ENCODE measurements at places on chromosomes 5 and 9. TPM values are rescaled to one million over a fixed set of nuclear protein-coding genes. Genes with fewer than 3 reads are reported as not detected.

- no peaks in the 10 kb centered on the region for H3K36me3 ChIP-seq
- no peaks in the 10 kb centered on the region for H3K27me3 ChIP-seq
- H3K27ac ChIP-seq, result no peak overlapping the region
- no peak for DNase-seq
- no peak overlapping the region for H3K4me3 ChIP-seq
- H3K4me1 ChIP-seq, result peaks cover 18% of the 10 kb centered on the region
These were observed 30.7 kb upstream of the ERAP1 start for GRCh38 chr5:96838201-96839070.

GRCh38 chr9:68476847-68477246 is 63.8 kb downstream of the TMEM252 start:
- H3K4me1 ChIP-seq, result no peaks in the 10 kb centered on the region
- H3K36me3 ChIP-seq, result no peaks in the 10 kb centered on the region
- no peak overlapping the region for H3K27ac ChIP-seq
- no peak overlapping the region for H3K4me3 ChIP-seq

DNA sequence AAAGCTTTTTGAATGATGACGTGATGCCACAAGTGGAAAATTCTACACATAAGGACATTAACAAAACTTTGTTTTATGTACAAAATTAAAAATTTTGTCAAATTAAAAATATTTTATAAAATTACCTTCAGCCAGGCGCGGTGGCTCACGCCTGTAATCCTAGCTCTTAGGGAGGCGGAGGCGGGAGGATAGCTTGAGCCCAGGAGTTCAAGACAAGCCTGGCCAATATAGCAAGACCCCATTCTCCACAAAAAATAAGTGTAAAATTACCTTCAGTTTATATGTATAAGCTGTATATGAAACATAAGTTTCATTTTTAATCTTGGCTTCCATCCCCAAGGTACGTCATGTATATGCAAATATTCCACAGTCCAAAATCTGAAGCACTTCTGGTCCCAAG is 40.9 kb downstream of the CDK7 start:
- peaks cover 7% of the 10 kb centered on the region for H3K4me1 ChIP-seq
- peaks cover 28% of the 10 kb centered on the region for H3K36me3 ChIP-seq
- no peaks in the 10 kb centered on the region for H3K27me3 ChIP-seq
- no peak overlapping the region for H3K4me3 ChIP-seq
- no peak for DNase-seq
- no peak overlapping the region for H3K27ac ChIP-seq

DNA sequence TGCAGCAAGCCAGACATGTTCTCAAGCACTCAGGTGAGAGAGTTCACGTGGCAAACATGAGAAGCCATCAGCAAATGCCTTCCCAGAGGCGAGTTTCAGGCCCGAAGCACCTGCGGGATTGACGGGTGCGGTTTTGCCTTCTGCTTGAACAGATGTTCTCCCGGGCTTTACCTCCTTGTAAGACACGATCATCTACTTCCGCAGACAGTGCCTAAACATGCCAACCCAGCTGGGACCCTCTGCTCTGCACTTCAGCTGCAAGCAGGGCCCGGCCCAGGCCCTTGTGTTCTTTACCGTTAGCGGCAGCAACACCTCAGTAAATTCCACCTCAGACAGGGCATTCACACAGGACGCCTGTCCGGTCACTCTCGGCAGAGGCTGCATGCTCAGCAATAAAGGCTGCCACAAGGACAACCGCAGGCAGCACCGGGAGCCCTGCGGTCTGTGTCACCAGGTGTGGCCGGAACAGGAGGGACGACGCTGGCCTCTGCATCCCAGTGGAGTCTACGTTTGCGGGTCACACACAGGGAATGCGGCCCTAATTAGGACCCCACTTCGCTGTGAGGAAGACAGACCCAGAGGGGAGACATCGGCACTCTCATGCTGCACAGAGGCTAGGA is 139.6 kb downstream of the ROR2 start:
- H3K4me1 ChIP-seq, result no peaks in the 10 kb centered on the region
- H3K4me3 ChIP-seq, result no peak overlapping the region
- peaks cover 1% of the 10 kb centered on the region for H3K27me3 ChIP-seq
- no peak overlapping the region for H3K27ac ChIP-seq
- no peaks in the 10 kb centered on the region for H3K36me3 ChIP-seq

- no peak overlapping the region for H3K27ac ChIP-seq
- DNase-seq, result no peak
- H3K27me3 ChIP-seq, result no peaks in the 10 kb centered on the region
- H3K36me3 ChIP-seq, result no peaks in the 10 kb centered on the region
These were observed 124.1 kb downstream of the C9orf152 start for GRCh38 chr9:110083866-110084265.

The ADRA1B gene
- not detected for total RNA-seq

DNA sequence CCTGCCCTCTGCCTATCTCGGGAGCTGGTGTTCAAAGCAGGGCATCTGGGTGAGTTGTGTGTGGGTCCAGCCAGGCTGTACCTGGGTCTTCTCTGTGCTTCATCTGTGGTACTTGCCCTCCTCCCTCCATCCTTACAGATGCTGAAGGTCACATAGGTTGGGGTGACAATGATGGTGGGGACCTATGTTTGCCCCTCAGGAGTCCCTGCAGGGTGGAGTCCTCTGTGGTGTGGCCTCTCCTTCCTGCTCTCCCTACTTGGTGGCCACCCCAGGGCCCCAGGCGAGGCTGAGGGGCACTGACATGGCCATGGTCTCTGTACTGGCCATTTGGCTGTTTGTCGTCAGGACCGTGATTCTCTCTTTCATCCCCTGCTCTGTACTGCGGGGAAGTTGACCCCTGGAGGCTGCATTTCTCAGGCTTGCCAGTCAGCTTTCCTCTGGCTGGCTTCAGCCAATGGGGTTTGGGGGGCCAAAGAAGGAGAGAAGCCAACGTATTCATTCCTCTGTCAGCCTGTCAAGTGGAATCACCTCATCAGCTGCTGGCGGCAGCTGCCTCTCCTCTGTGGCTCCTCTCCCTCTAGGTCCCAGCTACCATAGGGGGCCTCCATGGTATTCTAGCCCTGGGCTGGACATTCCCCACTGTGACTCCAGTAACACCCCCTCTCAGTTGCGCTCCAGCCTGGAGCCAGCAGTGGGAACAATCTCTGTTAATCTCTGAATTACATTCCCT is 4.6 kb downstream of the DCANP1 start:
- H3K4me3 ChIP-seq, result no peak overlapping the region
- no peaks in the 10 kb centered on the region for H3K36me3 ChIP-seq
- no peaks in the 10 kb centered on the region for H3K4me1 ChIP-seq
- H3K27ac ChIP-seq, result no peak overlapping the region
- no peaks in the 10 kb centered on the region for H3K27me3 ChIP-seq
- no peak for DNase-seq

The NME5 gene
- total RNA-seq, result not detected

DNA sequence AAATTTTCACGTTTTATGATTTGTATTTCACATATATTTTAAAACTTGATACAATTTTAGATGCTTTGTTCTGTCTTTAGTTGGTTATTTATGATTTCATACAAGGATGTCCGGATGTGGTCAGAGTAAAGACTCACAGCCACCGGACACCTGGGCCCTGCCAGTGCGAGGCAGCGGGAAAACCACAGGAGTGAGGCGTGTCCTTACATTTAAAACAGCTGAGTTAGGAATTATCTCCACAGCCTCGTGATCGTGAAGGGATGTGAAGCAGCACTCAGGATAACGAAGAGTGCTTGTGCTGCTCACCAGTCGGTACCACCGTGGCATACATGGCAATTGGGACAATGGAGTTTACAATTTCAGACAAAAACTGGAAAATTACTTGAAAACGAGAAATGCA is 14.0 kb downstream of the SNX18 start:
- no peak overlapping the region for H3K4me3 ChIP-seq
- H3K4me1 ChIP-seq, result peaks cover 35% of the 10 kb centered on the region
- H3K27me3 ChIP-seq, result no peaks in the 10 kb centered on the region
- no peak for DNase-seq
- H3K36me3 ChIP-seq, result peaks cover 7% of the 10 kb centered on the region
- H3K27ac ChIP-seq, result no peak overlapping the region

The QRFP gene
- total RNA-seq, result not detected

The MEF2C gene
- 0.27 TPM for total RNA-seq

DNA sequence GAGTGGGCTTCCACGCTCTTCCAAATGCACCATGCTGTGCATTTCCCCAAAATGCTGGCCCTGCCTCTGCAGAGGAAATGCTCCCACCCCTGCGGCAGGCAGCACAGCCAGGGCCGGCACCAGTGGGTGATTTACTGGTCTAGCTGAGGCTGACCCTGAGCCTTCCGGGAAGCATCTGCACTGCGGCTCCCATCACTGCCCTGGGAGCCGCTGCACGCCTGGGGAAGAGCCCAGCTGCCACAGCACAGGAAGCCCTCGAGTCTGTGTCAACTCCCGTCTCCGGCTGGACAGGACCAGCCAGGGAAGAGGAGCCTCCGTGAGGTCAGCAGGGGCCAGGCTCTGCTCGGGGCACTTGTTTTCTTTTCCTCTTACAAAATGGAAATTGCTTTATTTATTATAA is 25.1 kb upstream of the EEIG1 start:
- DNase-seq, result no peak
- H3K27me3 ChIP-seq, result no peaks in the 10 kb centered on the region
- peak overlapping the region; percentile 42 for H3K4me3 ChIP-seq
- H3K4me1 ChIP-seq, result peaks cover 35% of the 10 kb centered on the region
- H3K27ac ChIP-seq, result peak overlapping the region; percentile 72
- peaks cover 9% of the 10 kb centered on the region for H3K36me3 ChIP-seq

The CEL gene
- 3.0 TPM for total RNA-seq

DNA sequence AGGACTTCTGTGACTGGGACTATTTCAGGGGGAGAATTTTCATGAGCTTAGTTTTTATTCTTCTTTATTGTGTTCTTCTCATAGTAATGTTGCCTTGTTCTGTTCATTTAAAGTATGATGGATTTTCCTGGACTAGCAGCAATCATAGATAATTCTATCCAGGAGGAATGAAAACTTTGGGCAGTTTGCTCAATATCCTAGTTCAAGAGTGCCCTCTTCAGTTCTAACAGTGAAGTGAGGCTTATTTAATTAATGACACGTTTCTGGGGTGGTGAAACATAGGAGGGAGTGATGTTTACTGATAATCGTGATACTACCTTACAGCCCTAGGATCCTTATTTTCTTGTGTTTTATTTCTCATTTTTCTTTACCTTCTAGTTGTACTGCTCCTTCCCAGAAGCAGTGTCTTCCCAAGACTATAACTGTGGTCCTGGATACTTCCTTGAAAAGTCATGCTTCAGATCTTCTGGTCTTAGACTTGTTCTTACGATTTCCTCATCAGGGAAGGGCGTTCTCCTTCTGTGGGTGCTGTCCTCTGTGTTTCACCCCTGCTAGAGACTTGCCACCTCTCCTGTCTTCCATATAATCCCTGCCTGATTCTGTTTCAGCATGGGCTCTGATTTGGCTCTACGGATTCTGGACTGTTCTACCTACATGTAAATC is 57.4 kb downstream of the CFAP95 start:
- no peak overlapping the region for H3K27ac ChIP-seq
- H3K4me3 ChIP-seq, result no peak overlapping the region
- H3K27me3 ChIP-seq, result peaks cover 8% of the 10 kb centered on the region
- no peak for DNase-seq

The SGCD gene
- total RNA-seq, result not detected

DNA sequence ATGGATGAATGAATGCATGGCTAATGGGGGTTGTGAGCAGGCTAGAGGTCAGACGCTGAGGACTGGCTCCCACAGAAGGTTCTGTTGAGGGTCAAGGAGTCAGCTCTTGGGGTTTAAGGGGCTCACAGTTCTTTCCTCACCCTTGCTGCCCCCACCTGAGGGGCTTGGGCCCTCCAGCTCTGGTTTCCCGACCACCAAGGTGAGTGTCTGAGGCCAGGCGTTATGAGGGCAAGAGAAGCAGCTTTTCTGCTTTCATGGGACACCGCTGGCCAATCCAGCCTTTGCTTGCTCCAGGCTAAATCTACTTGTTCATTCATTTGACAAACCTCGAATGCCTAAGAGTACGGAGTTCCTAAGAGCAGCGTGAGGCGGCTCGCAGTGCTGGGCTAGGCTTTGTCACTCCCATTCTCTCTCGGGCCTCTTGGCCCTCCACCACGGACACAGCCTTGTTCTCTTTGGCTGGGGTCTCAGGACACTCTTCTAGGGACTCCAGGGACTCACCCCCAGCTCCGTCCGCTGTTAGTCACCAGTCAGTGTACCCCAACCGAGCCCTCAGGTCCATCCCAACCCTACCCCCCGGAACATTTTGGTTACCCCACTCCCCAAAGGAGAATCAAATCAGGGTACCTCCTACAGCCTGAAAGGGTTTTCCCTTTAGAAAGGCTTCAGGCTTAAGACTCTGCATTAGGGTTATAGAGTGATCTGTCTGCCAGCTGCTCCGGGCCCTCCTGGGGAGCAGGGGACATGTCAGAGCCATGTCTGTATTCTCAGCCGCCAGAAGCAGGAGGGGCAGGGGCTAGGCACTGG is 210.1 kb upstream of the MVB12B start:
- H3K27ac ChIP-seq, result no peak overlapping the region
- H3K4me3 ChIP-seq, result no peak overlapping the region
- no peaks in the 10 kb centered on the region for H3K4me1 ChIP-seq
- DNase-seq, result no peak
- peaks cover 7% of the 10 kb centered on the region for H3K27me3 ChIP-seq

The IL5 gene
- 1.6 TPM for total RNA-seq

- no peaks in the 10 kb centered on the region for H3K4me1 ChIP-seq
- H3K36me3 ChIP-seq, result no peaks in the 10 kb centered on the region
- H3K27me3 ChIP-seq, result peaks cover 15% of the 10 kb centered on the region
- H3K27ac ChIP-seq, result no peak overlapping the region
- no peak overlapping the region for H3K4me3 ChIP-seq
These were observed 5.8 kb upstream of the IFNA1 start for GRCh38 chr9:21434202-21435014.

DNA sequence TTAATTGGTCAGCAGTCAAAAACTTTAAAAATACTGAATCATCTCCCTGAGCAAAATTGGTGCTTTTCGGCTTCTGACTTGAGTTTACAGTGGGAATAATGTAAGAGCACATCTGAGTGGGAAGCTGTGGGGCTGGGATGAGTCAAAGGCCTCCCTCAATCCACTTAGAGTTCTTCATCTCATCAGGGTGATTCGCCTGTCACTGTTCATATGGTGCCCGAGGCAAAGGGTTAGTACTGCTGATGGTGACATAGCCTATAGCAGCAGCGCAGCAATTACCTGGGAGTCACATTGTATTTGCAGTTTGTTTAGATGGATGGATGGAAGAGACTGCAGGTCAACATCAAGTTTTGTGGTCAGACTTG is 113.8 kb upstream of the ZNF608 start:
- no peak overlapping the region for H3K27ac ChIP-seq
- peaks cover 2% of the 10 kb centered on the region for H3K27me3 ChIP-seq
- no peak for DNase-seq
- H3K36me3 ChIP-seq, result no peaks in the 10 kb centered on the region

GRCh38 chr9:98964201-98964600 is 20.5 kb downstream of the COL15A1 start:
- H3K27ac ChIP-seq, result no peak overlapping the region
- no peaks in the 10 kb centered on the region for H3K4me1 ChIP-seq
- H3K27me3 ChIP-seq, result peaks cover 7% of the 10 kb centered on the region
- H3K4me3 ChIP-seq, result no peak overlapping the region

DNA sequence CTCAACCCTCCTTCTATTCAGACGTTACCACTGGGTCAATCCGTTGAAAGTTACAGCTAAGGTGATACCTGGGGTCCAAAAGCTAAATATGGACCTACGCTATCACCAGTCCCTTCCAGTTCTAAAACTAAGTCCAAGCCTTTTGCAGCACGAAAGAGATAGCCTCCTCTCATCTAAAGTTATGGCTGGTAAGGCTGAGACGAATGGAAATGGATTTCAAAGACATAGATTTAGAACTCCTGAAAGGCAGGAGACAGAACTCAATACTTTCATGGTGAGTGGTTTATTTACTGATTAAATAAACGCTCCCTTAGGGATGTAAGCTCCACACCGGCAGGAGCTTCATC is 751 bp upstream of the RIC1 start:
- peak overlapping the region; percentile 100 for H3K4me3 ChIP-seq
- H3K27me3 ChIP-seq, result no peaks in the 10 kb centered on the region
- H3K36me3 ChIP-seq, result peaks cover 17% of the 10 kb centered on the region
- H3K4me1 ChIP-seq, result peaks cover 53% of the 10 kb centered on the region
- H3K27ac ChIP-seq, result peak overlapping the region; percentile 100

The CDH10 gene
- total RNA-seq, result not detected

All from activated CD8-positive, alpha-beta T cell treated with anti-CD3 and anti-CD28 coated beads for 36 hours (primary cell).